Stimulated activated CD8-positive, alpha-beta memory T cell treated with anti-CD3 and anti-CD28 coated beads, Interleukin-2, amount 100 ng/mL, for 1 hour (primary cell): ENCODE measurements at places on chromosomes 7 and 10.

DNA sequence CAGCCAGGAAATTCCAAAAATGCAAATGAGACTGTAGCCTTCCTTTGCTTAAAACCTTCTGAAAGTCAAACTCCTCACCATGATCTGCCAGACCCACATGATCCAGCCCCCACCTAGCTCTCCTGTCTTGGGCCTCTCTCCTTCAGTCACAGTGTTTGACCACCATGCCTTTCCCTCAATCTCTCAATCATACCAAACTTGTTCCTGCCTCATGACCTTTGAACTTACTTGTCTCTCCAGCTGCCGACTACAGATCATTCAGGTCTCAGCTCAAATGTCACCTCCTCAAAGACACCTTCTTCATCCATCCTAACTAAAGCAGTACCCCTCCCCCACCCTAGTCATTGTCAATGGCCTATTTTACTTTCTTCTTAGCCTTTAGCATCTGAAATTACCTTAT, 9.3 kb upstream of the ADD3 start:
- no peak for DNase-seq

GRCh38 chr7:18295781-18296423, 199.6 kb upstream of the HDAC9 start:
- DNase-seq, result no peak

GRCh38 chr10:132488231-132488821, 49.3 kb upstream of the INPP5A start:
- no peak for DNase-seq

DNA sequence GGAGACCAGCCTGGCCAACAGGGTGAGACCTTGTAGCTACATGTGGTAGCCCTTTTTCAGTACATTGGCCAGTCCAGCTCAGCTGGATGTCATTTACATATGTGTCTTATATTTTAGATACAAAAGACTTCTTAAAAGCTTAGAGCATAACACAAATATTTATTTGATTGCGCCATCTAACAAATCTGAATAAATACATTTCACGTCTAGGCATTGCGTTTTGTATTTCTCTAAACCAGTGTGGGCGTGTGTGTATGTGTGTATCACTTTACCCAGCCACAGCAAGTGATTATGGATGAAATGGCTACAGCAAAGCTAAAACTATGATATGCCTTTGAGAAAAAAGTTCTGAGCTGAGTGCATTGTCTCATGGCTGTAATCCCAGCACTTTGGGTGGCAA, 14.0 kb downstream of the RABGEF1 start:
- no peak for DNase-seq

DNA sequence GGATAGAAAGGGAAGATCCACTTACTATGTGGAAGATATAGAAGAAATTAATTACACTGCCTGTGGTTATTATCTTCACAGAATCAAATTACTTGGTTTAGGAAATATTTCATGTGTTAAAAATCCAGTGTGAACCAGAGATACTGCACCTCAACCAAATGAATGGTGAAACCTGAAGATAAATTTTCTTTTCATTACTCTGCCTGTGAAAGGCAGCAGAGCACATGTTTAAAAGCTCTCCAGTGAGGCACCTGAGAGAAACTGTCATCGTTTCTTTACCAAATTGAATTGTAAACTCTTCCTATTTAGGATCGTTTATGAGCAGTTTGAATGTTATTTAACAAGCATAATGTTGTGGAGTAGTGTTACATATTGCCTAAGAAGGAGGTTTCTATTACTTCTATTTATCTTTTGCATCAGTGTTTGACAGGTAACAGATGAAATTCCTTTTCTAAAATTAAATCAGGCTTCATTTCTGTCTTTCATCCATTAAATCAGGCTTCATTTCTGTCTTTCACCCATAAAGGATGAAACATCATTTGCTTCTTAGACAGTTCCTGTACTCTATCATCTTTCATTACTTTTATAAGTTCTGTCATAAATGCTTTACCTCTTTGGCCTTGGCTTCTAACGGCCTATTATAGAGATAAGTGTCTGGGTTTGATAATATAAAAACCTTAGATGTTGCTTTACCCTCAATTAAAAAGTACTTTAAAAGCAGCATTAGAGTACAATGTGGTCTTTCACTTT, 266.6 kb downstream of the NXPH1 start:
- no peak for DNase-seq

DNA sequence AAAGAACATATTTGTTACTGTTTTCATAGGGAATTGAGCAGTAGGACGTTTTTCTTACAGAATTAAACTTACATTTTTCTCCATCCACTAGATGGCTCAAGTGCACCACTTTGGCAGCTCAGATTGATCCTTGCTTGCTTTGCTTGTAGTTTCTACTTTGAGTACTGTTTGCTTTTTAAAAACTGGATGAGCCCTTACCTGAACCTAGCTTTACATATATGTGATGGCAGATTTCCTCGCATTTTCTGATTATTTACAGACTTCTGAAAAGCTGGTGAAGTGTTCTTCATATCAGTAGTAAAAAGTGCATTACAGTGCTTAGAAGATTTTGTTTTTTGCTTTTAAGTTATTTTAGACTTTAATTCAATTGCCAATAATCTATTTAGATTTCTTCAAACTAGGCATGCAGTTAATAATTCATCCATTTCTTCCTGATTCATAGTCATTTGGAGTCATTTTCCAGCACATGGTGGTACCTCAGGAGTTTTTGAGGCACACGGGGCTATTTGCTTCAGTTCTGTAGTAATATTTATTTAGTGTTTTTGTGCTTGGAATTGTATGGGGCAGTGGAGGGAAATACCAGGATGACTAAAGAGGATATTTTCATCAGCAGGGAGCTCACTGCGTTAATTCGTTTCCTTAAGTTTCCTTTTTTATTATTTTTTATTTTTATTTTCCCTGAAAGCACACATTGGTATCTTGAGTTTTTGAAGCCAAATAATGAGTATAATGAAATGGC, 57.3 kb downstream of the MAPK8 start:
- DNase-seq, result no peak

GRCh38 chr7:152891160-152891621, 131.6 kb downstream of the ACTR3B start:
- no peak for DNase-seq

DNA sequence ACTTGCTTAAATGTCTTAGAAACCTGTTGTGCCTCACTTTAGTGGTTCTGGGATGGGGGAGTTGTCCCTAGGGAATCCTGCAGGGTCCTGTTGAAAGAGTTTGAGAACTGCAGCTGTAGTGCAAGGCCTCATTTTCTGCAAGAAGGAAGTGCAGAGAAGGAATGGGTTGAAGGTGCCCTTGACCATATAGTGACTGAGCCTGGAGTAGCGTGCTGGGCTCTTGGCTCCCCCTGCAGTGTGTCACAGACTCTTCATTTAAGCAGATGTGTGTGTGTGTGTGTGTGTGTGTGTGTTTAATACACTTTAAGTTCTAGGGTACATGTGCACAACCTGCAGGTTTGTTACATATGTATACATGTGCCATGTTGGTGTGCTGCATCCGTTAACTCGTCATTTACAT, 92.2 kb downstream of the GRK5 start:
- no peak for DNase-seq

GRCh38 chr10:24177636-24178035, 31.3 kb upstream of the KIAA1217 start:
- no peak for DNase-seq

GRCh38 chr7:130418306-130418705, 22.5 kb downstream of the CEP41 start:
- no peak for DNase-seq

- no peak for DNase-seq
Measured at GRCh38 chr10:38043516-38043915, 33.0 kb downstream of the ZNF33A start.

DNA sequence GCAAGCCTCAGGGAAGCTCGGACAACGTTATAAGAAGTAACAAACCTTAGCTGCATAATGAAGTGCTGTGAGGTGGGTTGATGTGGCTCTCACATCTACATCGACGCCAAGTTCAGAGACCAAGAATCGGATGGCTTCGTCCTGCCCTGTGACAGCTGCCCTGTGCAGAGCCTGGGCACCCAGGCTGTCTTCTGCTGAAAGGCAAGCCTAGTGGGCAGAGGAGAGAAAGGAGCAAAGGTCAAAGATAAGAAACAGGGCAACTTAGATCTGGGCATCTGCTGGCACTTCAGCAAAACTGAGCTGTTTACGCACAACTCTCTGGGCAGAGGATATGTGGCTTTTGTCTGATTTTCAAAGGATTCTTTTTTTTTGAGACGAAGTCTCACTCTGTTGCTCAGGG, 6.7 kb downstream of the ANKRD16 start:
- no peak for DNase-seq

DNA sequence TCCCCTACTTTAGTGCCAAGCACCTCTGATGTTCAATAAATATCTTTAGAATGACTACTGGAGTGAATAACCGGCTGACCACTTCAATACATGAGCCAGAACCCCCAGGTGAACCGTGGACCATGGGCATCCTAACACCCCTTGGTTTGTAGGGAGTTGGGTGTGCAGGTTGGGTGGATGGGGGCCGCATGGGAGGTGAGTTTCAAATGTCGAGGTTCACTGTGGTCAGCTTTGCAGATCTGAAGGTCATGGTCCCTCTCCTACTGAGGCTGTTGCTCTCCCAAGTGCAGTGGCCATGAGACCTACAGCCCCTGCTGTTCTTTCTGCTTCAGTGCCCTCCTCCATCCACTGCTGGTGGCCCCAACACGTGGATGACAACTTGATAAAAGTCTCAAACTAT, 178.0 kb upstream of the MKI67 start:
- DNase-seq, result no peak

DNA sequence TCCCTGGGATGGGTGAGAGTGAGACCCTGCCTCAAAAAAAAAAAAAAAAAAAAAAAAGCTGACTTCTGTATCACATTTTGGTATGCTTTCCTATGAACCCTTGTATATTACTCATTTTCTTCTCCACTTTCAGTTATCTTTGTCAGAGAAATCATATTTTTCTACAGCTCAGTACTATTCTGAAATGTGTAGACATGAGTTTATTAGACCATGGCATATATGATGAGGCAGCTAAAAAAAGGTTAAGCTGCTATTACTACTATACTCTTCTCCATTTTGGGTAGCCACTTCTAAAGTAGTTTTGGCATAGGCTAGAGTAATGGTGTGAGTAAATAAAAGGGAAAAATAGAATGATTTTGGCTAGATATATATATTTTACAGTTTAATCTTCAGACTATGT, 53.4 kb downstream of the MLLT10 start:
- no peak for DNase-seq

DNA sequence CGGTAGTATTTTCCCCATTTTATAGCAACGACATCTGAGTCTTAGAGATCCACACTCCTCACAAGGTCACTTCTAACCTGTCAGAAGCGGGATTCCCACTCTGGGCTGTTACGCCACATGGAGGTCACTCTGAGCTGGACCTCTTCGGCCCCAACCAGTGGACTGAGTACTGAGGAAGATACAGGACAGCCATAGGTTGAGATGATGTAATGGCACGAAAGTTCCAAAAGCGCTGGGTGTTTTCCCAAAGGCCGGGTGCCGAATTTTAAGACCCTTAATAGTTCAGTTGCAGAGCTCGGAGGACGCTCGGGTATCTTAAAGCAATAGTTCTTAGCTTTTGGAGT, 699 bp downstream of the GHITM start:
- DNase-seq, result no peak

DNA sequence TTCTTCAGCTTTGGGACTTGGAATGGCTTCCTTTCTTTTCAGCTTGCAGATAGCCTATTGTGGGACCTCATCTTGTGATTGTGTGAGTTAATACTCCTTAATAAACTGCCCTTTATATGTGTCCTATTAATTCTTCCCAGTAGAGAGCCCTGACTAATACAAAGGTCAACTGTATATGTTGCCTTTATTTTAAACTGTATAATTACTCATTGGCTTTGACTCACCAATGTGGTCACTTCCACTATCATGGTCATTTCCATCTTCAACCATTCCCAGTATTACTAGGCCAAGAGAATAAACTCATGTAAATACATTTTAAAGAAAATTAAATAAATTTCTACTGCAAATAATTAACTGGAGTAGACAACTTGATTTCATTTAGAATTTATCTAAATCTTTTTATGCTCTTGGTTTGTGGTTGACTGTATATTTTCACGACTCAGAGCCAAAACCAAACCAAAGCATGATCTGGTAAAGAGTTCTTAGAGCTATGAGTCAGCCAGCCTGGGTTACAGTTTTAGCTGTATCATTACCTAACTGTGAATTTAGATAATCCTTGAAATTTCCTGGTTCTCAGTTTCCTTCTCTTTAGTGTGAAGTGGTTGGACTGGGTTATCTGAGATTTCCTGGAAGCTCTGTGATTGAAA, 188.4 kb downstream of the PPP1R3A start:
- no peak for DNase-seq

DNA sequence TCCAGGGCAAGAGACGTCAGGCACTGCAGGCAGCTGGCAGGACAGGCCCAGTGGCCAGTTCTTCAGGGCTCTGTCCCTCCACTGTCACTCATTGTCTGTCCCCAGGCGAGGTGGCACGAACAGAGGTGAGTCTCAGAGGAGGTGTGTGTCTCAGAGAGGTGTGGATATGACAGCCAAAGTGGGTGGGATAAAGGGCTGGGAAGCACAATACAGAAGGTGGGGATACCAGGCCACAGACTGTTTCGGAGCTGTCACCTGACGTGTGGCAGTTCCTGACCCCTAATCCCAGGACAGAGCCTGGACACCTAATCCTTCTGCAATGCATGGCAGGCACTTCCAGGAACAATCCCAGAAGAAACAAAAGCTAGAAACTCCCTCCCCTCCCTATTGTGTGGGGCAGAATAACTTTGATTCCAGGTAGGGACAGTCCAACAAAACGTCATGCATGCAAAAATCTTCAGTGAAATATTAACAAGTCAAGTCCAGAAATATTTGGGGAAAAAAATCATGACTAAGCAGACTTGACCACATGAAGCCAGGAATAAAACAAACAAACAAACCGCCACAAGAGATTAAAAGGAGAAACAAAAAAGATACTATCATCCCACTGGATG, 11.6 kb downstream of the KLRG2 start:
- no peak for DNase-seq

GRCh38 chr7:100576384-100576993, 2.8 kb upstream of the SAP25 start:
- DNase-seq, result no peak

DNA sequence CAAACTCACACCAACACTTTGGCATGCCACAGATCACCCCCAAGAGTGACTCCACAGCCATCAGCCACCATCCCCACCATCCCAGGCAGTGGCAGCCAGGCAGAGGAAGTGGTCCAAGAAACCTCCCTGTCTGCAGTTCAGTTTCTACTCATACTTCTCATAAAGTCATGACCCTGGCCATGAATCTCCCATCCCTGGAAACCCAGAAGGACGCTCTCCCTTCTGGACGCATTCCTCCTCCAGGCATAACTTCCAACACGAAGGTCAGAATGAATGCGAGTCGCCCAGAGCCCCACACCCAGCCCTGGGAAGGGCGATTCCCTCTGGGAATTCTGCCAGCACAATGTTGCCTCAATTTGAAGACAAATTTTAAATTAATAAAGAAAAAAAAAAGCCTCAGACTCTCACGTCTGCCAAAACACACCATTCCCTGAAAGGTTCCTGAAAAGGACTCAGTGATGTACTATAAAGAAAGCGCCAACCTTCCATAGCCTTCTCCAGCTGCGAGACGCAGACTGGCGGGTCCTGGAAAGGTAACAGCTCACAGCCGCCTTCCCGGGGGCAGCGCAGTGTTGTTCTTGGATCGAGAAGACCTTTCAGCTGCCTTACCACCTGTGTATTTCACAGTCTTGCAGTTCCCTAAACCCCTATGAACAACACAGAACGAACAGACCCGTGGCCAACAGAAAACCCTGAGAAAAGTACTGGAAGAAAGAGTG, 307.6 kb downstream of the FRMD4A start:
- no peak for DNase-seq

GRCh38 chr10:48649349-48649944, 35.2 kb upstream of the WDFY4 start:
- DNase-seq, result no peak
